CD4-positive, alpha-beta T cell treated with Interleukin-2 at 100 ng/mL for 4 hours (primary cell): ENCODE measurements at places on chromosomes 2 and 18.

DNA sequence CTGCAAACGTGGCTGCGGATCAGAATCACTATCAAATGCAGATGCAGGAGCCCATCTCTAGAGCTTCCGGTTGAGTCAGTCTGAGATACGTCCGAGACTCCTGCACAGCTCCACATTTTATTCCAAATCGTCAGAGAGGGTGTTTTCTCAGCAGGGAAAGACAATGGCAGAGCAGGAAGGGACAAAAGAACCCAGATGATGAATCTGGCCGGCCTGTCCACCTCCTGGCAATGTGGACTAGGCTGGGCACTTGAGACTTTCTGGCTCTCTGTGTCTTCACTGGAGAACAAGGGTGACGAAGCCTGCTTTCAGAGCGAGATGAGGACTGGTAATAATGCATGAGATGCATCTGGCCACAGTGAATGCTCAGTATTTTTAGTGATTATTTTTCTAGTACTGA lies 255.9 kb upstream of the MYT1L start:
- no peak for DNase-seq

DNA sequence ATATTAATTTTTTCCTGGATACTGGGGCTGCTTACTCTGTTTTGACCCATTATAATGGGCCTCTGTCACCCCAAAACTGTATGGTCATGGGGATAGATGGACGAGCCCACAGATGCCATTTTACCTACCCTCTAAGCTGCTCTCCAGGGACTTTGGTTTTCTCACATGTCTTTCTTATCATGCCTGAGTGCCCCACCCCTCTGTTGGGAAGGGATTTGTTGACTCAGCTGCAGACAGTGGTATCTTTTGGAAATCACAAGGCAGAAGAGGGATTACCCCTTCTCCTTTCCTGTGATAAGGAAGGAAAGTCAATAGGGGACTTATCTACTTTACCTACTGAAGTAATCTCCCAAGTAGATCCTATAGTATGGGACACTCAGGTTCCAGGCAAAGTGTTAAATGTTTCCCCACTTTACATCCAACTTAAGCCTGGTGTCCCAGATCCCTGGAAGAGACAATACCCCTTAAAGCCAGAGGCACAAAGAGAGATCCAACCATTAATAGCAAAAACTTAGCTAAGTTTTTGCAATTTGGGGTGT lies 182.7 kb downstream of the RNF152 start:
- no peak for DNase-seq

DNA sequence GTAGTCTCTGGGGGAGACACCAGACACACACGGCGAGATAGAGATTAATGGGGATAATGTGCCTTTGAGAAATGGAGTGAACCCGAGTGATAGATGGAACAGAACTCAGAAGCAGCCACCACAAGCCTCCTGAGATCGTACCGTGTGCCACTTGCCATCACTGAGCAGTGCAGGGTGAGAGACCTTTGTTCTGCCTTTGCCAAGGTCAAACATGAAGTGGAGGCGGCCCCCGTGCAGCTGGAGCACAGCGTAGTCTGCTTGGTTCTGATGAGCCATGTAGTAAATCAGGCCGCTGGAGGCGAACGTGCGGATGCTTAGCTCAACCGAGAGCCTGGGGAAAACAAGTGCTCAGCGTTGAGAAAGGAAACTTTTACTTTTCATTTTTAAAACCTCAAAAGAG lies 167.0 kb downstream of the LAMA1 start:
- no peak for DNase-seq

DNA sequence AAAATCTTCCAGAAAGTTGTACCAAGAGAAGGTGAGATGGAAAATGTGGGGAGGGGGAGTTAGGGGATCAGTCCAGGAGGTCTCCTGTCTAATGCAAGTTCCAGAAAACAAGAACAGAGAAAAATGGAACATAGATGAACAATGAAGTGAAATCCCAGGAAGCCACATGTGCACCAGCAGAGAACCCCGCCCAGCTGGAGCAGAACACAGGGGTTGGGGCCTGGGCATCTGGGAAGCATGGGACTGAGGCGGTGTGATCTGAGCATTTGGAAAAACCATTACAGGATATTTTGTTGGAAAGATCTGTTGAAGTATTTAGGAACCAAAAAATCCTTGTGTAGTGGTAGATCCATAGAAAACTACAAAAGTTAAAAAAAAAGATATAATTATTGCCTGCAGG lies 133.7 kb downstream of the INO80D start:
- DNase-seq = no peak

GRCh38 chr2:158346032-158346431 lies 110.5 kb downstream of the CCDC148 start:
- DNase-seq = no peak

DNA sequence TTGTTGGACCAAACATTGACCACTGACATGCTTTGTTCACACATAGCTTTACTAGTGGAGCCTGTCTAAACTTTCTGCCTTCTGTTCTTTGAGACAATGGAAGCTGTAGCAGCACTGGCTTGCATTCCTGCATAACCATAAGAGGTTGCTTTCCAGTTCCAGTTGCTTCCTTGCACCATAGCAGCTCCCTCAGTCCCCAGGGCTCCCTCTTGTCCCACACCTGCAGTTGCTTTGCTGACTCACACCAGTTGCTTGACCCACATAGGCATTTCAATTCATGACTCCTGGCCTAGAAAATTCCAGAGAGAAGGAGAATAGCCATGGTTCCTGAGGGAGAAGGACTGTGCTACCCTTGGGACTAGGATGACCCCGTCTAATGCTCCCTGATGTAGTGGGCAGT lies 20.9 kb downstream of the SGPP2 start:
- DNase-seq = no peak

- no peak for DNase-seq
These were observed 259.4 kb downstream of the TNS1 start for GRCh38 chr2:217743407-217743806.

- DNase-seq = no peak
These were observed 1620.0 kb downstream of the SUCLG1 start for GRCh38 chr2:82839036-82839435.

- DNase-seq = no peak
These were observed 1.4 kb upstream of the MARCO start for GRCh38 chr2:118940486-118941120.

DNA sequence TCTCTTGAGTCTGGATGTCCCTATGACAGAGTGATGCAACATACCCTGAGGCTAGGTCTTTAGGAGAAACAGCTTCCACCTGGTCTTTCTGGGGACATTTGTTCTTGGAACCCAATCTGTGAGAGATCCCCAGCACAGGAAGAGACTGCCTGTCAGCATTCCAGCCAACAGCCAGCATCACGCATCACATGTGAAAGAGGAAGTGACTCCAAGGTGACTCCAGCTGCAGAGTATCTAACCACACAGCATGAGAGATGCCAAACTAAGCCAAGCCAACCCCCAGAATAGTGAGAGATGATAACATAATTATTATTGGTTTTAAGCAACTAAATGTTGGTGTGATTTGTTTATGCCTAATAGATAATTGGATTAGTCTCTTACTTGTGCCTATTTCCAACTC lies 35.7 kb downstream of the C18orf63 start:
- no peak for DNase-seq

DNA sequence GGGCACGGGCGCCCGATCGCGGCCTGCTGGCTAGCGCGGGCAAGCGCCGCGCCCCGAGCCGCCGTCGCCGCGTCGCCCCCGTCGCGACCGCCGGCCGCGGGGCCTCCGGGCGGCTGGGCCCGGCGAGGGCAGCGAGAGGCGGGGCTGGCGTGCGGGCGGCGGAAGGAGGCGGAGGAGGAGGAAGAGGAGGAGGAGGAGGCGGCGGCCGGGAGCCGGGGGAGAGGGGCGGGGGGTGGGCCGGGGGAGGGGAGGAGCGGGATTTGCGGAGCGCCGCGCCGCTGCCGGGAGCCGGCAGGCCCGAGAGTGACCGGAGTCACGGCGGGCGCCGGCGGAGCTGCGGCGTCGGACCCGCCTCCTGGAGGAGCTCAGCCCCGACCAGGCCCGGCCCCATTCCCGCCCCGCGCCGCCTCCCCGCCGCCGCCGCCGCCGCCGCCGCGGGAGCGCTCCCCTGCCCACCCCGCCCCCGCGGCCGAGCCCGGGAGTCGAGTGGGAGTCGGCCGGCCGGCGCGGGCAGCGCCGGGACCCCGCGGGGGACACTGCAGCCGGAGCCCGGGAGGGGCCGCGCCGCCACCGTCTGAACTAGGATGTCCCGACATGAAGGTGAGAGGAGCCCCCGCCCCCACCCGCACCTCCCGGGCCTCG lies at the start of gene KCMF1:
TSS of gene KCMF1 (plus strand) at position 294 of the 642 bp plus-strand sequence. CDS start at position 585, 291 bp downstream.
- DNase-seq = peak; percentile 67

GRCh38 chr2:32805104-32806095 lies 141.4 kb upstream of the LTBP1 start:
- DNase-seq = no peak

GRCh38 chr2:48607307-48608014 lies 10.2 kb upstream of the GTF2A1L start:
- no peak for DNase-seq

DNA sequence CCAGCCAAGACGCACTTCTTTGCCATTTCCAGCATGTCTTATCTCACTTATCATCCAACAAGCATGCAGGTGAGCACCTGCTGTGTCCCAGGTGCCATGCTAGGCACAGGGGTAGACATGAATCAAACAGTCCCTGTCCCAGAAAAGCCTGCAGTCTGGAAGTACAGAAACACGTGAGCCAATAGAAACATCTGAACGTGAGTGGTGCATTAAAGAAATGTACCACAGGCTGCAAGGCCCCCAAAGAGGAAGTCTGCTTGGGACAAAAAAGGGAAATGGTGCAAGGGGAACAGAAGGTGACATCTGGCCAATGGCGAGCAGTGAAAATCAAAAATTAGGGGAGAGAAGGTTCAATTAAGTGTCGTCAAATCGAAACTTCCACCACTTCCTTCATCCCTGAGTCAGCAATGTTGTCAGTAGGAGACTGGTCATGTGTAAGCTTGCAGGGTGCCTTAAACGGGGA lies 17.6 kb upstream of the TMEM247 start:
- peak; percentile 8 for DNase-seq

DNA sequence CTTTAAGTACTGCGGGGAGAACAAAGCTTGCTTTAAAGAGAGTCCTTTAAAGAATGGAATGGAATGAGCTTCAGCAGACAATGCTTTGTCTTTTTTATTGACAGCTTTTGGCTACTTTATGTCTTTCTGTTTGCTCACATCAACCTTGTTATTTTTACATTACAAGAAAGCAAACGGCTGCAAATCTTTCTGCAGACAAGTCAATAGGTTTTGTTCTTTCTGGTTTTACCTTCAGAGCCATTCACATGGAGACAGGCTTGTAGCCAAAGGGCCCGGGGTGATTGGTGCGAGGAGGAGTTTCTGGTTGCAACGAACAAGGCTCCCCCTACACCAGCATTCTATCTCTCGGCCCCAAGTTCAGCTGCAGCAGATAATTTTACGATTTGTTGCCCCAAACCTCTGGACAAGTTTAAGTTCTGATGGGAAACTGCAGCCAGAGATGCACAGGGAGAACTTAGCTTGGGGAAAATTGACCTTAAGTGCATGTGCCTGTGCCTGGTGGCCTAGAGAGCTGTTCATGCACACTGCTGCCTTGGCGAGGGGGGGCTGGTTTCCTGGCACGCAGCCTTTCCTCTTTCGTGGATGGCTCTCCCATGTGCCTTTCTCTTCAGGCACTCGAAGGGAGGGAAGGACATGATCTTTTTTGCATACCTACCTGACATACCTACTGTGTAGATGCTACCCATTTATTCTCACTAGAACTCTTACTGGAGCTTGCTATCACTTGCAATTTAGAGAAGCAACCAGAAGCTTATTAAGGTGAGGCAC lies 543.2 kb downstream of the DCDC2C start:
- no peak for DNase-seq

DNA sequence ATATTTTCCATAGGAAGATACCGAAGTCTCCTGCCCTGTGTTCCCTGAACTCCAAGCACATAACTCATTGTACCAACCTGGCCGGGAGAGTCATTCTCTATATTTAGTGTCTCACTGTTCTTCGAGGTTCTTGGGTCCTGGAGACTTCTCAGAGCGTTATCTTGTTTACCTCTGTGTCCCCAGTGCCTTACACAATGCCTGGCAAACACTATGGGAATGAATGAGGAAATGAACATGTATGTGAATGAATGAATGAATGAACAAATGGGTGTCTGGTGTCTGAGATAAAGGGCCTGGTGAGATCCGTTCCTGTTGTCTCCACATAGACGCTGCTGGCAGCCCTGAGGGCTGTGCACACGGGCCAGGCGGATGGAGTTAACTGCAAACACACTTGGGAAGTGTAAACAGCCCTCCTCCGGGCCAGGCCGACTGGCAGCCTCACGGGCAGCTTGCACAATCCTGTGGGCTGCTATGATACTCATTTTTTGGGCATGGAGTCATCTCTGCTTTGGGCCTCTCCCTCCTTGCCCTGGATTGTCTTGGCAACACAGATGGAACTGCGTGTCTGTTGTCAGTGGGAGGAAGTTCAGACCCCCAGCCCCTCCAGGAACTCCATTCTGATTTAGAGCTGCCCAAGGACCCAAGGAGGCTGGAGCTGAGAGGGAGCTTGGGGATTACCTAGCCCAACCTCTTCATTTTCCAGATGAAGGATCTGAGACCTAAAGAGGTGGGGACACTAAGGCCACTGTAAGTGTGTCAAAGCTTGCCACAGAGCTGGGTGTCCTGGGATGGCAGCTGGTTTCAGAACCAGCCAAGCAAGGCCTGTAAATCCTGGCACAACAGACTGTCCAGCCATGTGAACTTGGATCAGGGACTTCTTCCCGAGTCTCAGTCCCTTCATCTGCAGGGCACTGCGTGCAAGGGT lies 124.4 kb downstream of the INHBB start:
- DNase-seq = no peak

DNA sequence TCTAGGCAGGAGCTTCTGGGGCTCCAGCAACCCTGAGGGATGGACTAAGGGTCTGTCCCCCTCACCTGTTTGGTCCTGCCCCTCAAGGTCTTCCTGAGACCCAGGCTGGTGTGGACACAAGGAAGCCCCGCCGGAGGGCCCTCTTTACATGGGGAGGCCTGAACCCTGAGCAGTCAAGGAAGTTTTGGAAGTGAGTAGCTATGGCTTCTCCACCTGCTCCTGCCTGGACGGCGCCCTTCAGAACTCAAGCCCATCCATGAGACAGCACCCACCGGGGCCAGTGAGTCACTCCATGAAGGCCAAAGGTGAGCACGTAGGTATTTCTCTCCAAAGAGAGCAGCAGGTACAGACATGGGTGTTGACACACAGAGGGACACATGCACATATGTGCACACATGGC lies 98.2 kb upstream of the CTDP1 start:
- no peak for DNase-seq
